Amniotic stem cell (primary cell): ENCODE measurements at places on chromosomes 3 and 15.

GRCh38 chr3:49671291-49672288, 2.6 kb upstream of the APEH start:
- no peak for DNase-seq

DNA sequence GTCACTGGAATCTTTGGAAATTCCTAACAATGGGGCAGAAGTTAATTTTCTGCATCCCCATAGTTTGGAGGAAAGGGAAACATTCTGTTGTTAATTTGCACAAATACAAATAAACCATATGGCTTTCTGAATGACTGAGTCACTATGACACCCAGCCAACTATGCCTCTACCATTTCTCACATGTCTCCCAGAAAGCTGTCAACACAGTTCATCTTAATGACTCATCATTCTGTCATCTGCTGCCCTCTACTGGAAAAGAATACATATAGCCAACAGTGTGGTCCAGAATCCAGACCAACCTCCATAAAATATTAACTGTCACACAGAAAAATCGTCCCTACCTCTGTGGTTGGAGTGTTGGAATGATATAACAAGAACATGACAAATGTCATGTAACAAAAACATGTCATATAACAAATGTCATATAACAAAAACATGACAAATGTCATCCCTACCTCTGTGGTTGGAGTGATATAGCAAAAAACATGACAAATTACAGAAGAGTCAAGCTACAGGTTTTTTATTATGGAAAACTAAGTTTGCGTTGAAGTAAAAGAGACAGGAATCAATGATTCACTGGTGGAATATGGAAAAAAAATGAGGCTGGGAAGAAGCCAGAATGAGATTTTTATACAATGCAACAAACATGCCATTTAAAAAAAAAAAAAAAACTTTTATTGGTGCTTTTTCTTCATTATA, 47.7 kb upstream of the GYG1 start:
- peak; percentile 83 for DNase-seq

DNA sequence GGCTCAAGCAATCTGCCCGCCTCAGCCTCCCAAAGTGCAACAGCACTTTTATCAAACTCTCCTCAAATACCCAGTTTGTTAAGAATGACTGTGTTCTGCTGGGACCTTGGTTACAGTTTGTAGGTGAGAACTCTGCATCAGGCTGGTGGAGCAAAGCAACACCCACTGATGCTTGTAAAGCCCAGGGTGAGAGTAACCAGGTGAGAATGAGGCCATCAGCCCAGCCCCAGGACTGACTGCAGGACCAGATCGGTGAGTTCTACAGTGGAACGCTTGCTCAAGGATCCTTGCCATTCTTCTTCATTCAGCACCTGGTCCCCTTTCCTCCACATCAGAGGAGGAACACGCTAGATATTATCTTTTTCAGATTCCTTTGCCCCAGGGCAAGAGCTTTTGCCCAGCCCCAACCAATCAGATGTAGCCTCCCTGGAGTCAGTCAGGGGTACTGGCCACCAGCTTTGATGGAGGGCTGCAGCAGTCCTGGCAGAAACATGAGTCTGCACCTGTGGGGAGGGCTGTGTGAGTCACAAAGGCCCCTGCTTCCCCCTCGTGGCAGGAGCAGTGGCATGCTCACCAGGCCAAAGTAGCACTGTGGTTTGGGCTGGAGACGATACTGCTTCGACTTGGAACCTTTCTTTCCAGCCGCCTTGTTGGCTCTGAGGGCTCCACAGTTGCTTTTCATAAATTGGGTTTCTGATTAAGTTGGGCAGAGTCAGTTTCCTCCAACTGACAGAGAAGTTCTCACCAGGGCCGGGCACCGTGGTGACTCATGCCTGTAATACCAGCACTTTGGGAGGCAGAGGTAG, 3.5 kb upstream of the SHISA5 start:
- DNase-seq: no peak

GRCh38 chr3:156749244-156749643, 74.9 kb downstream of the TIPARP start:
- DNase-seq: no peak

DNA sequence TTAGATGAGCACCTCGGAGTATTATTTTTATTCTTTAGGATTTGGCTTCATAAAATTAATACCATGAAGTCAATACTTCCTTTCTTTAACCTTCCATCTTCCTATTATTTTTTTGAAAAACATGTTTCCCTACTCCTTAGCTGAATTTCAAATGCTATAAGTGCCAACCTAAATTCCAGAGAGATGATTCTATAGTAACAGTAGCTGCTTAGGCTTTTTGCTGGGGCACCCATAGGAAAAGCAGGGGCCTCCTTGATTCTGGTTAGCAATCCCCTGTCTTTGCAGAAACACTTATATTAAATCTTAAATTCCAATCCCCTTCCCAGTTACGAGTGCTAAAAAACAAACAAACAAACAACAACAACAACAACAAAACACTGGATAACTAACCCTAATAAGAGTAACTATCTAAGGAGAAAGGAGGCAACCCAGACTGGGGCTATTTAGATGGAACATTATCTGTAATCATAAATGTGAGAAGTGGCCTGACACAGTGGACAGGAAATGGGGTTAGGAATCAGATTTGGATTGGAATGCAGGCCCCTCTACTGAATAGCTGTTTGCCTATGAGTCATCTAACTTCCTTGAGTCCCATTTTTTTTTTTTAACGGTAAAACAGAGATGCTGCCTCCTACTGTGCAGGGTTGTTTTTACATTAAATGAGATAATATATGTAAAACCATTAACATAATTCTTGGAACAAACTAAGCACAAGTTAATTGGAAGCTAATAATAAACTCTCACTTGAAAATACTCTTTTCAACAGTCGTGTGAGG, 148.1 kb downstream of the WDR72 start:
- DNase-seq: no peak

- no peak for DNase-seq
Observed at GRCh38 chr15:92323525-92323924, 70.2 kb upstream of the ST8SIA2 start.

DNA sequence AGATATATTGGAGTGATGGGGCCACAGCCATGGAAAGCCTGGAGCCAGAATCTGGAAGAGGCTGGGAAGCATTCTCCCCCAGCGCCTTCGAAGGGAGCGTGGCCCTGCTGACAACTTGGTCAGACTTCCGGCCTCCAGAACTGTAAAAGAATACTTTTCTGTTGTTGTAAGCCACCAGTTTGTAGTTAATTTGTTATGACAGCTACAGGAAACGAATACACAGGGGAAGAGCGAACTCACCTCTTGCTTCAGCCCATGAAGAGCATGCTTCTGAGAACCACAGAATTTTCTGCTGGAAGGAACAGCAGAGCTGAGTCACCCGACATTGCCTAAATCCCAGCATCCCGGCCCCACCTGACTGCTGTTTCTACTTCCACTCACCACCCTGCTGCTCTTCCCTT, 501.7 kb downstream of the SHQ1 start:
- peak; percentile 92 for DNase-seq

GRCh38 chr3:111715911-111716523, 120.9 kb upstream of the ZBED2 start:
- DNase-seq: peak; percentile 20

DNA sequence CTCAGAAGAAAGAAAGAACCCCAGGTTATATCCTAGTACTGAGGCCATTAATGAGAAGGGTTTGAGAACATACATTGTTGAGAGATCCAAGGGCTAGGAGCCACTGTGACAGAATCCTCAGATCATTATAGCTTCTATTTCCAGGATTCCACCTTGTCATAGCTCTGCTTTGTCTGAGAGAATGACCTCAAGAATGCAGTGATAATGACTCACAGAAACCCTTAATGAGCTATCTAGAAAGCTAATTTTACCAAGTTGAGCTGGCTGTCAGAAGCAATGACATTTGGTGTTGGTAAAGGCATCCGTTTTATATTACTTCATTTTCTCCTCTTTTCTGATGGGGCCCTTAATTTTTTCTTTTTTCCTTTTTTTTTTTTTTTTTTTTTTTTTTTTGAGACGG, 10.9 kb downstream of the TRIP4 start:
- DNase-seq: no peak

- no peak for DNase-seq
Observed at GRCh38 chr3:40911928-40912327, 287.4 kb upstream of the CTNNB1 start.

DNA sequence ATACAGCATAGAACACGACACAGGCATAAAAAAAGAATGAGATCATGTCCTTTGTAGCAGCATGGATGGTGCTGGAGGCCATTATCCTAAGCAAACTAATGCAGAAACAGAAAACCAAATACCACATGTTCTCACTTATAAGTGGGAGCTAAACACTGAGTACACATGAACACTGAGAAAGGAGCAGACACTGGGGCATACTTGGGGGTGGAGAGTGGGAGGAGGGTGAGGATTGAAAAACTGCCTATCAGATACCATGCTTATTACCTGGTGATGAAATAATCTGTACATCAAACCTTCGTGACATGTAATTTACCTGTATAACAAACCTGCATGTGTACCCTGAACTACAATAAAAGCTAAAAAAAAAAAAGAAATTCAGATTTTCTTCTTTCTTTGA, 100.4 kb downstream of the PPM1L start:
- DNase-seq: no peak

GRCh38 chr3:101709126-101709525, 15.3 kb upstream of the CEP97 start:
- no peak for DNase-seq

DNA sequence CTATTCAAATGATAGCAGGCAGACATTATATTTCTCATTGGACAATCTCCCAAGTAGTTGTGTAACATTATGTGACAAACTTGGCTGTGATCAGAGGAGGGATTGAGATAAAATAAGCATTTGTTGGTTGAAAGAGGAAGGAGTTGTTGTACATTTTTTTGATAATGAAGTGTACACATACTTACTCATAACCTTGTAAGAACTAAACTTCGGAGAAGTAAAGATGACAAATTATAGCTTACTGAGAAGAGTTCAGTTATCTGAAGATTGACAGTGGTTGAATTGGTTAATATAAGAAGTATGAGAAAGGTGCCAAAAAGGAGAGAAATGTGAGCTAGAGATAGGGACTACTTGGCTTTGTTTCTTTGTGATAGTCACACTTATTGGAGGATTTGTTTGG, 32.6 kb downstream of the STT3B start:
- DNase-seq: no peak

GRCh38 chr15:100078511-100079220, 263.1 kb downstream of the ADAMTS17 start:
- DNase-seq: no peak

DNA sequence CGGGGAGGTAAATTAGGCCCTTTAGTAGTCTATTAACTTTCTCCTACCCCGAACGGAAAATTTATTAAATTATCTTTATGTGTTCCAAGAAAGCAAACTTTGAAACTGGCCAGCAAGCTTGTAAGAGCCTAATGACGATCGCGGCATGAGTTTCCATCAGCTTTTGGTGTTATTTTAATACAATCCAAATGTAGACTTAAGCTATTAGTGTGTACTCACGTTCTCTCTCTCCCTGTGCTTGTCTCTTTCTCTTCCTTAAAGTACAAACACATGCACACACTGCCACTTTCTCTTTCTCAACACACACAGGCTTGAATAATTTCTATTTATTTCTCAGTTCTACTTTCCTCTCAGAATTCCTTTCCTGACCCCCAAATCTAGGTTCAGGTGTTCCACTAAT, 108.8 kb upstream of the MME start:
- DNase-seq: no peak

DNA sequence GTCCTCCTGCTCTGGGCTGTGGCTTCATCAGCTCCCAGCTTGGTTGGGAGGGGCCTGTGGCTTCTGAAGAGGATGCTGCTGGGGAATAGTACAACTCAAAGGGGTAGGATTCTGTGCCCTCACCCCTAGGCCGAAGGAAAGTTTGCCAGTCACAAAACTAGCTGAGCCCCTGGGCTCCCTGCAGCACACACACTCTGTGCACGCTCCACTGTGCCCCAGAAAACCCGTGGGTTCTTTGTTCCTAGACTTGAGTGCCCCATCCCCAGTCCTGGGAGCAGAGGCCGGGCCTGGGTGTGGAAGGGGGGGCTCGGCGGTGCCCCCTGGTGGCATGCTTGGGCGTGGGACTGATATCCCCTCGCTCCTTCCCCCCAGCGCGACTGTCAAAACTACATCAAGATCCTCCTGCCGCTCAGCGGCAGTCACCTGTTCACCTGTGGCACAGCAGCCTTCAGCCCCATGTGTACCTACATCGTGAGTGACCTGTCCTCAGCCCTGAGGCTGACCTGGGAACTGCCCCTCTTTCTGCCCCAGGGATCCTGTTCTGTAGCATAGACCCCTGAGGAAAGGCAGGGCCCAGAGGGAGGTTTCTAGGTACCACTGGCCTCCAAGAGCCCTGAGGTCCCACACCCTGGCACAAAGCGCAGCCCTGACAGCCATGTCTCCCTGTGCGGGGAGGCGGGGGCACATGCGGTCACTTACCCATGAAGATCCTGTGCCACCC, 14.2 kb downstream of the CIB1 start:
- no peak for DNase-seq

DNA sequence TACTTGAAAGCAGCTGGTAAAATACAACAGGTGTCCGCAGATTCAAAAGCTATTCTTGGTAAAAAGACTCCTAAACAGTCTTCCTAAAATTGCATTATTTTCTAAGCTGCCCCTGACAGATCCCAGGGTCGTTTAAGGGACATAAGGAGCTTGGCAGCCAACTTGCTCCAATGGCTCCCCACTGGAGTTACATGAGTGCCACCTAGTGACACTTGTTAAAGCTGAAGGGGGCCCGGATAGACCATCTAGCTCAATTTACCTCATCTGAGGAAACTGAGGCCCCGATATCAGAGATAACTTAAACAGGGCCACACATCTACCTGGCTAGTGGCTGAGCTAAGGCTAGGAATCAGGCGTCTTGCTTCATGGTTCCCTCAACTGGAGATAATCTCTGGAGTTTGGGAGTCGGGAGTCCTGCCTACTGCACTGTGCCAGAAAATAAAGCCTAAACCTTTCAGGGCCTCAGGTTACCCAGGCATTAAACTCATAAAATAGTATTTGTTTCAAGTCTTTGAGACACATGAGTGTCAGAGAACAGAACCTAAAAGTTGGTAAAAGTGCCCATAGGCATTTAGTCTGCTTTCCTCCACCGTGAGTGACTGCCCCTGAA, 6.5 kb upstream of the TBC1D23 start:
- DNase-seq: peak; percentile 68

DNA sequence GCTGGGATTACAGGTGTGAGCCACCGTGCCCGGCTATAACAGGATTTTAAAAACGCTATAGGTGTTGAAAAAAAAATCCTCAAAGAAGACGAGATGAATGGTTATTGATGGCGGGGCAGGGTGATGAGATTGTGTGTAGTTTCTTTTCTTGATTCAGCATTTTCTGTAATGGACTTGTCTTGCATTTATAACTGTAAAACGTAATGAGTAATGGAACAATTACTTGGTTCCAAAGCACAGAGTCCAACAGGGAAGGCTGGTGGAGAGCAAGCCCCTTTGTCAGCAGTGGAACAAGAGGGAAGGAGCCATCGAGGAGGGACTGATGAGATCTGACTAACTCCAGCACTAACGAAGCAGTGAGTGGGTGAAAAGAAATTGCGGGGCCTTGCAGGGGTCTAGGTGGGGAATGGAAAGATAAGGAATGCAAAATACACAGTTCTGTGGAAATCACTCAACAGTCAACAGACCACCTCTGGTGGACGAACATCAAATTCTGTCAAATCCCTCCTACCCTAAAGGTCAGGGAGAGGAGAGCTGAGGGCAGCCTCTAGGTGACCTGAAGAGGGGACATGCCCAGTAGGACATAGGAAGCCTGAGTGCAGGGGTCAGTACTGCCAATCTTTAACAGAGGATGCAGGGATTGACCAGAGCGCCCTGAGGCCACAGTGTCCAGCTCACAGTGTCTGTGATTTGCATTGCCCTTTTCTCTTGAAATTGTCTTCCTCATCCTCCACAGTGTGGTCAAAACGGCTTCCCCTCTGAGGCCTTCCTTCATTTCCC, 23.1 kb upstream of the CDCP1 start:
- DNase-seq: no peak
